ENCODE measurements at places on chromosomes 7 and 10.

DNA sequence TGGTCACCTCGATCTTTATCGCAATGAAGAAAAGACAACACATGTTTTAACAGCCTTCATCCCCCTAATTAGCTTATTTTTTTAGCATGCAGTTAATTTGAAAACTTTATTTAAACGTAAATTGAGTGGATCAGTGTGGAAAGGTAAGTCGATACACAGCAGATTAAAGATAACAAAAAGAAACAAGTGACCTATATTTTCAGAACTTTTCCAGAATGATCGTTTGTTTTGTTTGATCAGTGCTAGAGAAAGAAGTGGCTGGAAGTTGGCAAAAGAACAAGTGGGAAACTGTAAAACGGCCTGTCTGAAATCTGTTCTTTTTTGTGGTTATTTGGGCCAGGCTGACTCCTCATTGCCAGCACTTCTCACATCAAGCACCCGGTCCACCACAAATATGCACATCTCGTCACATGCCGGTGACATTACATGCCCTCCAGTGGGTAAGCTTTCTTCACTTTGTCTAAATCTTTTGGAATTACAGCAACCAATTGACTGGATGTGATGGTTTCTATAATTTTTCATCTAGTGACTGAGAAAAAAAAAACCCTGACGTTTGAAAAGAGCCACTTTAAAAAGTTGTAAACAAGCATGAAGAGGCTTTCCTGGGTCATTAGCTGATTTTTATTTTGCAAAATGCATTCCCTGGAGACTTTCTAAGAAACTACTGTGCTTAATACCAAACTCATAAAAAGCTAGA lies 33.2 kb downstream of the C7orf33 start:
- DNase-seq, result no peak

DNA sequence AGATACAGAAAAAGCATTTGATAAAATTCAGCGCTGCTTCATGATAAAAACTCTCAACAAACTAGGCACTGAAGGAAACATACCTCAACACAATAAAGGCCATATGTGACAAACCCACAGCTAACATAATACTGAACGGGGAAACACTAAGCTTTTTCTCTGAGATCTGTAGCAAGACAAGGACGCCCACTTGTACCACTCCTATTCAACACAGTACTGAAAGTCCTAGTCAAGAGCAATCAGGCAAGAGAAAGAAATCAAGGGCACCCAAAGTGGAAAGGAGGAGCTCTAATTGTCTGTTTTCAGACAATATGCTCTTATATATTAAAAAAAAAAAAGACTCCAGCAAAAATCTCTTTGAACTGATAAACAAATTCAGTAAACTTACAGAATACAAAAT lies 13.3 kb downstream of the DIP2C start:
- DNase-seq, result no peak

- no peak for DNase-seq
Measured at GRCh38 chr10:80506189-80506575, 31.5 kb upstream of the SH2D4B start.

DNA sequence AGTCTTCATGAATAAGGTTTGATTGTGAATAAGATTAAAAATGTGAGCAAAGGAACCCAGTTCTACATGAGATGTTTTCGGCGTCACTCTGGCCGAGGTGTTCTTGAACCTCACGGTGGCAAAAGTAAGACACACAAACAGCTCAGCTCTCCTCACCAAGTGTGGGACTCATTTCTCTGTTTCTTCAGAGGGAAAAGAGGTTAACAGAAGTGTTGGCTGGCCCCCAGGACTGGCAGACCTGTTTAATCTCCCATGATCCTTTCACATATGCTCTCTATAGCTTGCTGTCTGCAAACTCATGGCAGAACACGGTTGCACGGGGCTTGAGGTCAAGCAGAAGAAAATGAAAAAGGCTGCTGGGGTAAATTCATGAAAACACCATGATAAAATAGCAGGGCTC lies 394.4 kb downstream of the CALN1 start:
- no peak for DNase-seq

- no peak for DNase-seq
Measured at GRCh38 chr10:64089648-64090047, 568.4 kb downstream of the REEP3 start.

GRCh38 chr10:86957471-86958115 lies at the start of gene MMRN2:
Gene MMRN2, minus strand, starts transcription at chr10:86957615. Its CDS starts 74 bp downstream, at chr10:86957541.
- DNase-seq, result no peak

All from activated CD4-positive, alpha-beta T cell treated with anti-CD3 and anti-CD28 coated beads, Interleukin-2, amount 50 U/mL, for 24 hours (primary cell).